ENCODE measurements at places on chromosomes 1 and 21. TPM values are rescaled to one million over a fixed set of nuclear protein-coding genes. Genes with fewer than 3 reads are reported as not detected.

The FCAMR gene
- 4.8 TPM for polyA plus RNA-seq

The MFSD2A gene
- polyA plus RNA-seq = 3.6 TPM

GRCh38 chr21:23160914-23161313 lies 2162.7 kb downstream of the NCAM2 start:
- no peak for DNase-seq

- no peak for DNase-seq
These were observed 28.6 kb downstream of the KIF26B start for GRCh38 chr1:245183429-245183828.

DNA sequence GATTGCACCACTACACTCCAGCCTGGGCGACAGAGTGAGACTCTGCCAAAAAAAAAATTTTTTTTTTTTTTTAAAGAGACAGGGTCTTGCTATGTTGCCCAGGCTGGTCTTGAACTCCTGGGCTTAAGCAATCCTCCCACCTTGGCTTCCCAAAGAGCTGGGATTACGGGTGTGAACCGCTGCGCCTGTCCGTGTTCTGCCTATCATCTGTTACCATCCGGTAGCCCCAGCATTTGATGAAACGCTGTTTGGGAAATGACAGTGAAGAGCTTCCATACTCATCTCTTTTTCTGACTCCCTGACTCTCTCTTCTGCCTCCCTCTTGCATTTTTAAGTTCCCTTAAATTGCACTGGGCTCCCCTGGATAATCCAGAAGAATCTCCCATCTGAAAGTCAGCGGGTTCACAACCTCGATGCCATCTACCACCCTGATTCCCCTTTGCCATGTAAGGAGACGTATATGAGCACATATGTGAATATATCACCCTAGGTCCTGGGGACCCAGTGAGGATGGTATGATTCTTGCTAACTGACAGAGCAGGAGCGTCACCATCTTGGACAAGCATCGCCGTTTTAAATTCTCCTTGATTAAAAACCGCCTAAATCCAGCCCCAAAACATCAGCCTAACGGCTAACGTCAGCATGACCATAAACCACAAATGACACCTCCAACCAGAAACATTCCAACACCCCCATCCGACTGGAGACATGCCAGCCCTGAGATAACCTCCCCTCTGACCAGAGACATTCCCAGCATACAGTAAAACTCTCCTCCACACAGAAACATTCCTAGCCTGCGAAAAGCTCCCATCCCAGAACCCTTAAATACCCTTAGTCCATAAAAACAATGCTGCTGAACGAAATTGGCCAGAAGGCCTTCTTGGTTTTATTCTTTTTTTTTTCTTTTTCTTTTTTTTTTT lies 12.4 kb downstream of the TNFRSF8 start:
- DNase-seq = peak; percentile 69

DNA sequence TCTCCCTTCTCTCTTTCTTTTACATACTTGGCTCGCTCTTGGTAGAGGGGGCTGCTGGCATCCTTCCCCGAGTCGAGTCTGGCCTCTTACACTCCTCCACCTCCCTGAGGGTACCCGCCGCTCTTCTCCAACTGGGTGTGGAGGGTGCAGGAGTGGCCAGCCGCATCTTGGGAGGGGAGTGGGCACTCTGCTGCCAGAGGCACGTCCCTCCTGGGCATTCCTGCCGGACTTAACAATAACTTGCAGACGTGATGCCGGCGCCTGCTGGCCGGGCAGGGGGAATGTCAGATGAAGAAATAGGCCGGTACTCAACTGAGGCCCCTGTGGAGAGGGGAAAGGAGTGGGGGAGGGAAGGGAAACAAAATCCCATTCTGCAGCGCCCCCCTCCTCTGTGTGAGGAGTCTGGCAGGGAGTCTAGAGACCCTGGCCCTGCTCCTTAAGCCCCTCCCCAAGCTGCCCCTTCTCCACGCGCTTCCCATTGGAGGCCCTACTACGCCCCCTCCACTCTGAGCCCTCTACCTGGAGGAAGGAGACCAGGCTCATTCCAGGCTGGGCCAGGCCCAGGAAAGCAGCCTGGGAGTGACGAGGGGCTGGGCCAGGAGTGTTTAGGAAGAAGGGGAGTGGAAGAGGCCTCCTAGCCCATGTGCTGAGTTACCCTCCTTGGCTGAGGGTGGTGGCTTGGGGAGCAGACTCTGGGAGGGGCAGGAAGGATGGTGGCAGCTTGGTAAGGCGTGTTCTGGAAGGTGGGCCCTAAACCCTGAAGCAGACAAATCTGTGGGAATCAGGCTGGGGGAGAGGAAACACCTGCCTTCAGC lies 1.8 kb downstream of the ATP2B4 start:
- no peak for DNase-seq

- DNase-seq = no peak
These were observed 26.5 kb upstream of the NTPCR start for GRCh38 chr1:232923739-232924386.

GRCh38 chr1:152185544-152186391 lies 26.7 kb upstream of the RPTN start:
- no peak for DNase-seq

DNA sequence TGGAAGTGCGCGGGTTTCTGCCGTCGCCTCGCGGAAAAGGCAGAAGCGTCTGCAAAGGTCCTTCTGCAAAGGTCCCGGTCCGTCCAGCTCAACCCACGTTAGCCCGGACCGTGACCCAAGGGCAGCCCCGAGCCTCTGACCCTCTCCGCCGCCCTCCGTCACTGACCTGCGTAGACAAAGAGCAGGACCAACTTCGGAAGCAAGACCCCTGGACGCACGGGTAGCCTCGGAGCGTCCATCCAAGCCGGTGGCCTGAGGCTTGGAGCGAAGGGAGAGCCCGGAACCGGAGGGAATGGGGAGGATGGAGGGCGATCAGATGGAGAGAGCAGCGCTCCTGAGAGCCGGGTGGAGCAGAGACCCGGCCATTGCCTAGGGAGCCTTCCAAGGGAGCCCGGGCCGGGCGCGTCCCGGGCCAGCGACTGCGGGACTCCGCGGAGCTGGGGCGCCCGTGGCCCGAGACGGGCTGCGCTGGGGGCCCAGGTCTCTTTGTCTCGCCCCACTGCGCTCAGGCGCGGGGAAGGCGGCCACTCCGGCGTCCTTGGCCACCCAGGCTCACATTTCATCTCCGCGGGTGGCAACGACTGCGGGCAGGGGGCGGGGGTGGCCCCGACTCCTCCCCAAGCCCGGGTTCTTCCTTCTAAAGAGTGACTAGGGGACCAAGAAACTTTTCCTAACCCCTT lies at the start of gene CYYR1:
TSS of gene CYYR1 (minus strand) at position 585 of the 680 bp plus-strand sequence. CDS start at position 239, 346 bp downstream.
- no peak for DNase-seq

GRCh38 chr1:6491480-6491962 lies at the start of gene PLEKHG5:
PLEKHG5 (minus strand) TSS chr1:6491667; CDS start chr1:6477571, 14,096 bp downstream.
- no peak for DNase-seq

- DNase-seq = no peak
These were observed 114.5 kb downstream of the HIVEP3 start for GRCh38 chr1:41804176-41804575.

DNA sequence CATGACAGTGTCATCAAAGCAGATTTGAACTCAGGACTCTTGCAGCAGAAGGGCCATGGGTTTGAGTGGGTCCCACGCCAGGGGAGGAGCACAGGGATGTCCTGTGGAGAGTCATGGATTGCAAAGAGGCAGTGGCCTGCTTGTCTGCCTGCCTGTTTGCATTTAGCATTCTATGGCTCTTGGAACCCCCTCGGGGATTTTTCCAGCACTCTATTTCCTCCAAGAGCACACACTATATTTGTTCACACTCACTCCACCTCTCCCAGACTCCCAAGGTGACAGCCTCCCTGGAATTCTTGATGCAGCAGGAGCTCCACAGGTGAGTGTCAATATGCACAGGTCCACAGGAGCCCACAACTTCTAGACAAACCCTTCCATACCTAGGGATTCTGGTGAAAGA lies 73.1 kb upstream of the LRRN2 start:
- no peak for DNase-seq

The REN gene
- polyA plus RNA-seq = 55.1 TPM

The TSACC gene
- 1.2 TPM for polyA plus RNA-seq

GRCh38 chr1:27004471-27005165 lies 8.0 kb downstream of the TENT5B start:
- DNase-seq = no peak

The SLC6A9 gene
- polyA plus RNA-seq = 6.2 TPM

The HEYL gene
- polyA plus RNA-seq = 24.5 TPM

The USH2A gene
- polyA plus RNA-seq = 0.41 TPM

DNA sequence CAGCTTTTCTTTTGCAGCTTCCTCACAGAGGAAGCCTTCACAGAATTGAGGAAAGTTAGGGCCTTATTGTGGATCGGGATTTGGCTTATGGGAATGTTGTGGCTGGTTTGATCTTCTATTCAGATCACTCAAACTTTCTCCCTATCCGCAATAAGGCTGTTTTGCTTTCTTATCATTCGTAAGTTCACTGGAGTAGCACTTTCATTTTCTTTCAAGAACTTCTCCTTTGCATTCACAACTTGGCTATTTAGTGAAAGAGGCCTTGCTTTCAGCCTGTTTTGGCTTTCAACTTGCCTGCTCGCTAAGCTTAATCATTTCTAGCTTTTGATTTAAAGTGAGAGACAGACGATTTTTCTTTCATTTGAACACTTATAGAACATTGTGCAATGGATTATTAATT lies 181.9 kb upstream of the B3GALT2 start:
- DNase-seq = no peak

Data from left renal cortex interstitium (tissue), 4 donors.